T-helper 9 cell (primary cell): ENCODE measurements at places on chromosomes 4 and X.
A peak's percentile ranks its signal among the peaks of the same experiment; 100 is the strongest.

DNA sequence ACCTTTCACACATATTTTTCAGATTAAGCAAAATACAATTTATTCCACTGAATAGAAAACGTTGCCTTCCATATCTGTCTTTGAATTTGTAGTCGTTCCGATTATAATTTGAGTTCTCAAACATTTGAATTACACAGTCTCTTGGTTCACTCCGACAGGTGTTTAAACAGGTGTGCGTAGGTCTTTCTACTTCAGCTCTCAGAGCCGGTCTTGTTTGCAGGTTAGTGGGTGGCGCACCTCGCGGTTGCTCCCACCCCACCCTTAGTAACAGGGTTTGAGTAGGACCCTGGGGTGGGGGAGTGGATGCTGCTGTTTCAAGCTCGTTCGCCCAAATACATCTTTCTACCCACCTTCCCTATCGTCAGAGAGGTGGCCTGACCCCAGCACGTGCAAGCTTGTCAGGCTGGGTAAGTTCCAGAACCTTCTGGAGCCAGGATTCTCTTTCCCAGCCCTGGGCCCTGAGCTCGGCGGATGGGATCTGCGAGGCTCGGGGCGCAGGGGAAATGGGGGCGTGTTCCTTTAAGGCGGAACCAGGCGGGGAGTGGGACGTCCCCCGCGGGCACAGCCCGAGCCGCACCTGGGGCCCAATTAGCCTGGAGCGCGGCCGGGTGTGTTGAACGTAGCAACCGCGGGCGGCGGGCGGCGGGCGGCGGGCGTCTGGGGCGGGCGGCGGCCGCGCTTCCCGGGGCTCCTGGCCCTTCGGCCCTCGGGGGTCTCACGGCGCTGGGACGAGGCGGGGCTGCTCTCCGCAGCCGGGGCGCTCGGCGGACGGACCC, at the start of gene FAM149A:
FAM149A (plus strand) TSS at position 591 of the 776 bp plus-strand sequence.
- peak; percentile 19 for DNase-seq

GRCh38 chr4:78254893-78255292, 197.8 kb downstream of the FRAS1 start:
- no peak for DNase-seq

- DNase-seq, result no peak
These were observed 382.7 kb downstream of the UNC5C start for GRCh38 chr4:95165926-95166524.

DNA sequence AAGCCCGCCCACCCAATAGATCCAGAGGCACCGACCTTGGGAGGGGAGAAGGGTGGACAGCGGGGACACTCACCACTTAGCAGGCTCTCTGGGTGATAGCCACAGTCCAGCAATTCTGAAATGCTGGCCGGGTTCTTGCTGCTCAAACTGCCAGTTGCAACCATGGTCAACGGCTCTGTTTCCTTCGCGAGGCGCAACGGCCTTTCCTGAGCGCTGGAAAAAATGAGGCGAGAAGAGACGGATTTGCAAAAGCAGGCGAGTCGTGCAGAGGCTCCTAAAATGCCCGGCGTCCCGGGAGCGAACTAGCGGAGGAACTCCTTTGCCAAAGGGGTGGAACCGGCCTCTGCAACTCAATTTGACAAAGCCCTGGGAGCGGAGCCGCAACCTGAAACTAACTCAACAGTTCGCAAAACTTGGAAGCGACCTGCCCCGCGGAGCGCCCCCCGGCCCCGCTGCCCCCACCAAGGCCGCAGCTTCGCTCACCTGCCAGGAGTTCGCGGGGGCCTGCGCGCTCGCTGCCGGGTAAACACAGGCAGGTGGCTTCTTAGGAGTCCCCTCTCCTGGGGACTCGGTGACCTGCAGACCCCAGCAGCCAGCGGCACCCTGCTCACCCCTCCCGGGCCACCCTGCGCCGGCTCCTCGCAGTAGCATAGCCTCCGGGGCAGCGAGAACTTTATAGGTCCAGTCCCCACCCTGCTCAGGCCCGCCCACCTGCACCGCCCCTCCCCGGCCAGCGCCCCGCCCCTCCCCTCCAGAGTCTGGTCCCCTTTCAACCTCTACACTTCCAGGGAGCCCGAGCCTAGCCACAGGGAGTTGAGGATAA, at the start of gene DDIT4L:
DDIT4L (minus strand) TSS at position 649 of the 823 bp plus-strand sequence; CDS start at position 164, 485 bp downstream.
- DNase-seq, result no peak

DNA sequence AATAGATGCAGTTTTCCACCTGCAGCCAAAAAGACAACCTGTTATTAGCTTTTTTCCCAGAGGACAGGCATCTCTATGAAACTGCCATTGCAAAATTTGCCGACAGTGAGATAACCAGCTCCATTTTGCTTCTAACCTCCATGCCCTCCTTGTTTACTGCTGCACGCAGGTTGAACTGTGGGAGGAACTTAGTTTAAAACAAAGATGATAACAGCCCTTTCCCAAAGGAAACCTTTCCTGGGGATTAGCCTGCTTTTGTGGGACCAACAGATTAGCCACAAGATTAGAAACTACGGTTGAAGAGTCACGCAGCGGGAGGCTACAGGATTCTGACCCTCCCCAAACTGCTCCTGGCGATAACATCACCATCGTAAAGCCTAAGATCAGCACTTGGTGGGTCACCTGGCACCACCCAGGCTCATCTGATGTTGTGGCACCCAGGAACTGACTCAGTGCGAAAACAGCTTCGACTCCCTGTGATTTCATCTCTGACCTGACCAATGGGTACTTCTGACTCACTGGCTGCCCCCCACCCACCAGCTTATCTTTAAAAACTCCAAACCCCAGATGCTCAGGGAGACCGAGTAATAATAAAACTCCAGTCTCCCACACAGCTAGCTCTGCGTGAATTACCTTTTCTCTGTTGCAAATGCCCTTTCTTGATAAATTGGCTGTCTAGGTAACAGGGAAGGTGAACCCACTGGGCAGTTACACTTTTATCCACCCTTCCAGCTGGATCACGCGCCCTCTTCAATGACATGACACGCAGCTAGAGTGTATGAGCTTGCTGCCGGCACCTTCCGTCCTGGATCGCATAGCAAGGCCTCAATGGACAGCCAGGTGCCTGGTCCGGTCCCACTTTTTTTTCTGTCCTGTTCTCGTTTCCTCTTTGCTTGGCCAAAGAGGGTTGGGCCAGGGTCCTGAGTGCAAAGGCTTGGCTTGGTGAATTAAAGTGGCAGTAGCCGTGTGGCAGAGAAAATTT, 27.2 kb downstream of the NOP14 start:
- DNase-seq, result peak; percentile 43

DNA sequence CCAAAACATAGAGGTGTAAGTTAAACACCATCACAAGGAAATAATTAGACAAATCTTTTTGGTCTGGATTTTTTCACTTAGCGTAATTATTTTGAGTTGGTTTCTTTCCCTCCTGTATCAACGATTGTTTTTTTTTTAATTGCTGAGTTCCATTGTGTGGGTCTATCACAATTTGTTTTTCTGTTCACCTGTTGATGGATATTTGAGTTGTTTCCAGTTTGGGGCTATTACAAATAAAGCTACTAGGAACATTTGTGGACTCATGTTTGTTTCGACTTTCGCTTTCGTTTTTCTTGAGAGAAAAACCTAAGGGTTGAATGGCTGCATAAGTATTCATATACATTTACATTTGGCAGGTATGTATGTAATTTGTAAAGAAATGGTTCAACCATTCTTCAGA, 20.4 kb upstream of the FBXW7 start:
- no peak for DNase-seq

- no peak for DNase-seq
These were observed 5.6 kb upstream of the SPRY1 start for GRCh38 chr4:123390846-123391456.

- DNase-seq, result no peak
These were observed 25.3 kb downstream of the SPINK2 start for GRCh38 chr4:56796211-56796610.

GRCh38 chr4:56727150-56727549, 46.1 kb upstream of the HOPX start:
- no peak for DNase-seq

GRCh38 chr4:119697887-119698393, 69.3 kb upstream of the PDE5A start:
- no peak for DNase-seq

DNA sequence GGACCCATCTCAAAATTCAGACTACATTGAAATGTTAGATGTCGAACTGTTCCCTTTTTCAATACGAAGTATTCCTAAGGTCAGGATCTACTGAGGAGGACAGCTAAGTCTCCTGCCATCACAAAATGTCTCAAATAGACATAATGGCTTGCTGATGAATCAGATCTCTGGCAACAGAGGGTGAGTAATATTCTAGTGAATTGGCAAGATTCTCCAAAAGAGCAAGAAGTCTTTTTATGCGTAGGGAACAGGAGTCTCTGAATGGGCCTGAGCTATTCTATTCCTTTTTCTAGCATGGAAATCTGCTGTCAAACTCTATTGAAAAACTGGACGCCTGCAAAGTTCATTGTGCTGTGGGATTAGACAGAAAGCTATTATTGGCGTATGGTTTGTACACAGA, 145.4 kb downstream of the FNIP2 start:
- DNase-seq, result no peak

DNA sequence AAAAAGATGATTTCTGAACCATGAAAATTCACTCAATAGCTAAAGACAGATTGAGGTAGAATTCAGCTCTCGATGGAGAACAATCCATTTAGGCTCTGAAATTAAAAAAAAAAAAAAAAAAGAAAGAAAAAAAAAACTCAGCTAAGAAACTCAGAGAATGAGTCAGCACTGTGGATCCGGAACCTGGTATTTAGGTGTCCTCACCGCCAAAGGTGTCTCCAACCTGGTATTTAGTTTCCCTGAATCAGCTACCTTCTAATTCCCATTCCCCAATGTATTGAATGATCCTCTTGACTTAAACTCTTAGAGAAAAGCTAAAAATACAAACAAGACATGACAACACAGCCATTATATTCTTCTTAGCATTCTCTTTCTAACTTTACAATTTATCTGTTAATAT, 150.3 kb upstream of the RASGEF1B start:
- DNase-seq, result no peak

GRCh38 chr4:130154901-130155300, 1058.9 kb downstream of the C4orf33 start:
- no peak for DNase-seq

DNA sequence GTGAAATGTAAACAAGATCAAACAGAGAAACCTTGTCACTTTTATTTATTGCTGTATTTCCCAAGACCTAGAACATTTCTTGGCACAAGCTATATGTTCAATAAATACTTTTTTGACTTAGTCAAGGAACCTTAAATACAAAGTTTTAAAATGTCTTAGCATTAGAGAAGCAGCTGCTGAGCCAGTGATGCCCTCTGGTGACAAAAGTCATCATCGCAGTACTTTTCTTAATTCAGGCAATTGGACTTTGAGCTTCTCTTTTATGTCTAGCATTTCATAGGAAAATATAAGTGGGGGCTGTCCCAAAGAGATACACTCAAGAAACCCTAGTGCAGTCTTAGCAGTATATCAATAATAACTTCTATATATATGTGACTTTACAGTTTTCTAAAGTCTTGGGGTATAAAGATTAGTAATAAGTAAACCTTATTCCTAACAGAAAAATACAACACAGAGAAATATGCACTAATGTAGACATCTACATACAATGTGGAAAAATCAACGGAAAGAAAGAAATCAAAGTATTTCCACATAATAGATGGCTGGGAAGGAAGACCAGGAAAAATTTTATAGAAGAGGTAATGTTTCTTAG, 118.4 kb downstream of the DTHD1 start:
- peak; percentile 34 for DNase-seq
